ENCODE measurements at places on chromosomes 5 and 9.

DNA sequence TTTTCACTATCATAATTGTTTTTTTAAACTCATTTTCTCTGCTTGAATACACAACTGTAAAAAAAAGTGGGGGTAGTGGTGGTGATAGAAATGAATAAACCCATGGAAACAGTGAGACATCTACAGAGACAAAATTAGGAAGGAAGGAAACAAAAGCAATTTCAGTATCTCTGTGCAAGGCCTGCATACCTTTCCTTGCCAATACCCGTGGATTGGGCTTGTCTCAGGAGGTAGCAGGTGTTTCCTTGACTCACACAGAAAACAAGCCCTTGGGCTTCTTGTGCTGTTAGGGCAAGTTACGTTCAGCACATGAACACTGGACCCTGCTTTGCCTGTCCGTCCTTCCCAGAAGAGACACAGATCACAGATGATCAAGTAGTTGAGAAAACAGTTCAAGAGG, 372.2 kb downstream of the ZSWIM6 start:
- DNase-seq, result no peak

DNA sequence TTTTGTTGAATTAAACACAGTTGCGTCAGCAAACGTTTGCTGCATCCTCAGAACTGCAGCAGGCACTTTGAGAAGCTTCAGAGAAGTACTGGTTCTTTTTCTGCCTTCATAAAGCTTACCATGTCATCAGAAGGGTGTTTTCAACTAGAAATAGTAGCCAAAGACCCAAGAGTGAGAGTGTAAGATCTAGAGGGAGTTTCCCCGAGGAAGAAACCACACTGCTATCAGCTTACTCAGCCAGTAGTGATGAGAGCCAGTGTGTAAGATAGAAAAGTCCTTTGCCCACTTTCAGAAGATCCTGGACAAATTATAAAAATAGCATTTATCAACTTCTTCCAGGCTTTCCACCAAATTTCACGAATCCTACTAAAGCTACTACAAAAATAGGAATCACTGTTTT, 154.5 kb downstream of the PAPPA start:
- no peak for DNase-seq

DNA sequence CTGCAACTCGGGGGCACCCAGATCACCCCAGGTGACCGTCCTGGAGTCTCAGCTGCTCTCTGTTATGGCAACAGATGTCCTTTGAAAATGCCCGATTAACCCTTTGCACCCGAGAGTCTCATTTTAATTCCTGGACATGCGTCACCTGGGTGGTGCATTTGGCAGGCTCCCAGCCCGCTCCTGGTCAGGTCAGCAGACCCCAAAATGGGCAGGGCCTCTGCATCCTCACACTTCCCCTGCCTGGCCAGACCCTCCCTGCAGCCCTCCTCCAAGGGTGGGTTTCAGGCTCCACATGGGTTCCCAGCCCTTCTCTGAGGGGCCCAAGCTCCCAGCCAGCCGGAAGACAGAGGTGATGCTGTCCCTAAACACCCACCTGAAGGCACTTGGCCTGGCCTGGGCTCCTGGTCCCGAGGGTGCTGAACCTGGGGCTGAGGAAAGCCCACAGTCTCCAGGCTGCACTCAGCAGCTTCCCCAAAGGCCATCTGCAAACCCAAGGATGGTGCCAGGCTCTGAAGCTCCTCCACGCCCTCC, 69.4 kb downstream of the PSMB7 start:
- DNase-seq, result no peak

GRCh38 chr5:178572617-178573016, 17.6 kb downstream of the COL23A1 start:
- no peak for DNase-seq

DNA sequence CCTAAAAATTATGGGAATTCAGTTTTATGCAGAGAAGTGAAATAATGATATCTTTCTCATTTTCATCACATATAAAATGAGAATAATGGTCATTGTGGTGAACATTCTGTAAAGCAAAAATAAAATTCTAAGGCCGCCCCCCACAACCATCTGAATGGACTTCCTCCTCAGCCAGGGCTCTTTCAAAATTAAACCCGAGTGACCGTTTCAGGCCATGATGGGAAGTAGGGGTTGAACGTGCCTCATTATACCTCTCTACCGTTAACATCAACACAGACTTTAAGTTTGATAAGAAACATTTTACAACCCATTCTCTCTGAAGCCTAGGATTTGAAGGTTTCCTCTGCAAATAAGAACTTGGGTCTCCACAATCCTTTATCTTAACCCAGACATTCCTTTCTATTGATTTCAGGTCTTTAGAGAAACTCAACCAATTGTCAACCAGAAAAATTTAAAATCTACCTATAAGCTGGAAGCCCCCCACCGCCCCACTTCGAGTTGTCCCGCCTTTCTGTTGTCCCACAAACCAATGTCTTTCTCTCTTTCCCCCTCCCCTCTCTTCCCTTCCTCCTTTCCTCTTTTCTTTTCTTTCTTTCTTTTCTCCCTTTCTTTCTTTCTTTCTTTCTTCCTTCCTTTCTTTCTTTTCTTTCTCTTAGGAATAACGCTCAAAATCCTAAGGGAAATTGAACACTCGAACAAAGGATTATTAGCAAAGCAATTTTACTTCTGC, 1.7 kb upstream of the TMCO6 start:
- no peak for DNase-seq

Data from CD4-positive, alpha-beta T cell treated with Interleukin-4 for 1 hour (primary cell).